ENCODE measurements at places on chromosomes 6 and 20.

GRCh38 chr20:45011108-45011526, 44.8 kb downstream of the STK4 start:
- peak; percentile 53 for DNase-seq

- no peak for DNase-seq
Measured at GRCh38 chr6:36608788-36609563, 14.8 kb downstream of the SRSF3 start.

DNA sequence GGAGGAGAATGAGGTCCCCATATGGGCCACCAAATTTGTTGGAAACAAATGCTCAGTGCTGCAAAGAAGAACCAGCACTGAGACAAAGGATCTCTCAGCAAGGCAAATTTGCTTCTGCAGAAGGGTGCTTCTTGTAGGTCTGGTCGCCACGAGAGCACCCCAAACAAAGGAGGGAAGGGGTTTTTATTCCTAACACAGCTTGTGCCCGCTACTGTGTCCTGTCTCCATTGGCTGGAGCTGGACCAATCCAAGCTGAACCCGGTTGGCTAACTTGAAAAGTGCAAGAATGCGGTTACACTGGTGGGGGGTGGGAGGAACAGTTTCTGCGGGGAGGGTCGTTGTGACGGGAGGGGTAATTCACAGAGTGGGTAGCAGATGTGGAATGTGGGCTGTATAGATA, 54.1 kb upstream of the TULP1 start:
- no peak for DNase-seq

- no peak for DNase-seq
Measured at GRCh38 chr6:142856624-142857232, 88.2 kb downstream of the HIVEP2 start.

GRCh38 chr20:53867741-53868351, 202.5 kb downstream of the BCAS1 start:
- no peak for DNase-seq

GRCh38 chr20:36319356-36320260, 13.5 kb downstream of the DLGAP4 start:
- no peak for DNase-seq

DNA sequence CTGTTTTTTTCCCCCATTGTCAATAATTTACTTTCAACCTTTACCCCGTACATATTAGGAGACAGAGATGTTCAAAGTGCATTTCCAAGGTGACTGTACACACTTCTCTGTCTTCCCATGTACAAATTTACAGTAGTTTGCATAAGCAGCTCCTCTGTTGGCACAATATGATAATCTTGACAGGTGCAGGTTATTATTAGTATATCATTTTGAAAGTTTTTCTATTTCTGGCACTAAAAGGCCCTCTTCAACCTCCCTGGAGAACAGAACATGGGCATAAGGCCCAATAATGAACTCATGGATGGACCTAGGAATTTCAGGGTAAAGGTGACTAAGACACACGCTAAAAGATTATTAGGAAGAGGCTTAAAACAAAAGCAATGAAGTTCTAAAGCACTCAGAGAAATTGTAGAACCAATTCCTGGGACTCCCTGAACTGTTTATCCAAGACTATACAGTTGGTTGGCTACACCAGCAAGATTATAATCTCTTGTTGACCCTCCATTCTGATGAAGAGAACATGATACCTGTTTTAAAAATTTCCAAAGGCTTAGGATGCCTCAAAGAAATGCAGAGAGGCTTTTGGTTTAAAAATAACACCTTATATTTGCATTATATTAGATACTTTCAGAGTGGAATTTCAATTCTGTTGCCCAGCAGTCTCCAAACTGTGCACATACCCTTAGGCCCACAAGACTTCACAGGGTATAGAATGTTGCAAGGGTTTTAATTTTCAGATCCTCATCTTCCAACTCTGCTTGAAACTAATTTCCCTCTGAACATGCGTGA, 1.1 kb downstream of the AIG1 start:
- DNase-seq: no peak

DNA sequence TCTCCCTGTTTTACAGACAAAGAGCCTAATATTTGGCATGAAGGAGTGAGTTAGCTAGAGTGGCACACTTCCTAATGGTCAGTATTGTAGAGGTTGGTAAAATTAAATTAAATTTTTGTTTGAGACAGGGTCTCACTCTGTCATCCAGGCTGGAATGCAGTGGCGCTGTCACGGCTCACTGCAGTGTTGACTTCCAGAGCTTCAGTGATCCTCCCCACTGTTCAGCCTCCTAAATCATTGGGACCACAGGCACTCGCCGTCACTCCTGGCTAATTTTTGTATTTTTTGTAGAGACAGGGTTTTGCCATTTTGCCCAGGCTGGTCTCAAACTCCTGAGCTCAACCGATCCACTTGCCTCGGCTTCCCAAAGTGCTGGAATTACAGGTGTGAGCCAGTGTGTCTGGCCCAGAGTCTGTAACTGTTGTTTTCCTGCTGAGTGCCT, 70.9 kb downstream of the SCAND1 start:
- no peak for DNase-seq

- no peak for DNase-seq
Measured at GRCh38 chr20:1489325-1489724, 1.9 kb downstream of the SIRPB2 start.

GRCh38 chr20:8834851-8835250, 234.0 kb upstream of the PLCB4 start:
- DNase-seq: no peak

DNA sequence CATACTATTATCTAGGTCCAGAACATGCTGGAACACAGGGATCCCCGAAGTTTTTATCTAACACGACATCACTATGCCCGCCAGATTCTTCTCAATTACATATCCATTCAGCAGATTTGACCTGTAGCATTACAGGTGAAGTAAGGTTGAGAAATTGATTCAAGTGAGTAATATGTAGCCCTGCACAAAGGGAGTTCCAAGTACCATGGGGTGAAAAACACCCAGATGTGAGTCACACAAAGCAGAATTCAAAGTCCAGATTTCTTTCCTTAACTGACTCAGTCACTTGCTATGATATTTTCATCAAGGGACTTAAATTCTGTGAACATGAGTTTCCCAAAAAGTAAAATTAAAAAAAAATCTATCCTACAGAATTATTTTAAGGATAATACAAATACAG, 655.4 kb upstream of the PTCHD4 start:
- DNase-seq: no peak

DNA sequence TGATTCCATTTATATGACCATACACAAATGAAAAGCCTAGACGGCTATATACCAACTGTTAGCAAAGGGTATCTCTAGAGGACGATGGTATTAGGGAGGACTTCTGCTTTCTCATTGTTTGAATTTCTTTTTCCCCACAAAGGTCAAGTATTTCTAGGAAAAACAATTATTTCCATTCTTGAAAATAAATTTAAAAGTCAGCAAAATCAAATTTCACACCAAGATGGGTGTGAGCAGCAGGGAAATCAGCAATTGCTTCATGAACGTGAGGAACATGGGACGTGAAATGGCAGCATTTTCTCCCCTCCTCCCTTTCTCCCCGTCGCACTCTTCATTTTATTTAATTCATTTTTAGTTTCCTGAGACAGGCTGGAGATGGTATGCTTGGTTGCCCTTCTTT, 5.2 kb upstream of the ZFAND3 start:
- no peak for DNase-seq

DNA sequence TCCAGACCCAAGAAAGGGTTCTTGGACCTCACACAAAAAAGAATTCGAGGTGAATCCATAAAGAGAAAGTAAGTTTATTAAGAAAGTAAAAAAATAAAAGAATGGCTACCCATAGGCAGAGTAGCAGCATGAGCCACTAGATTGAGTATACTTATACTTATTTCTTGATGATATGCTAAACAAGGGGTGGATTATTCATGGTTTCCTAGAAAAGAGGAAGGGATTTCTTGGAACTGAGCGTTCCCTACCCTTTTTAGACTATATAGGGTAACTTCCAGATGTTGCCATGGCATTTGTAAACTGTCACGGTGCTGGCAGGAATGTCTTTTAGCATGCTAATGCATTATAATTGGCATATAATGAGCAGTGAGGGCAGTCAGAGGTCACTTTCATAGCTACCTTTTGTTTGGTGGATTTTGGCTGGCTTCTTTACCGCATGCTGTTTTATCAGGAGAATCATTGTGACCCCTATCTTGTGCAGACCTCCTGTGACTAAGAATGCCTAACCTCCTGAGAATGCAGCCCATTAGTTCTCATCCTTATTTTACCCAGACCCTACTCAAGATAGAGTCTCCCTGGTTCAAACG, 44.3 kb downstream of the TENT5A start:
- no peak for DNase-seq

GRCh38 chr6:167788563-167788903, 38.2 kb upstream of the AFDN start:
- DNase-seq: no peak

All from NCI-H345 (cell line).